ENCODE measurements at places on chromosomes 16 and 17.
A peak's percentile ranks its signal among the peaks of the same experiment; 100 is the strongest.

- H3K27ac ChIP-seq, result peak overlapping the region; percentile 90
- peak overlapping the region; percentile 70 for H3K4me3 ChIP-seq
- DNase-seq, result no peak
- no peaks in the 10 kb centered on the region for H3K27me3 ChIP-seq
Measured at GRCh38 chr17:40319651-40320540, 10.9 kb downstream of the RARA start.

DNA sequence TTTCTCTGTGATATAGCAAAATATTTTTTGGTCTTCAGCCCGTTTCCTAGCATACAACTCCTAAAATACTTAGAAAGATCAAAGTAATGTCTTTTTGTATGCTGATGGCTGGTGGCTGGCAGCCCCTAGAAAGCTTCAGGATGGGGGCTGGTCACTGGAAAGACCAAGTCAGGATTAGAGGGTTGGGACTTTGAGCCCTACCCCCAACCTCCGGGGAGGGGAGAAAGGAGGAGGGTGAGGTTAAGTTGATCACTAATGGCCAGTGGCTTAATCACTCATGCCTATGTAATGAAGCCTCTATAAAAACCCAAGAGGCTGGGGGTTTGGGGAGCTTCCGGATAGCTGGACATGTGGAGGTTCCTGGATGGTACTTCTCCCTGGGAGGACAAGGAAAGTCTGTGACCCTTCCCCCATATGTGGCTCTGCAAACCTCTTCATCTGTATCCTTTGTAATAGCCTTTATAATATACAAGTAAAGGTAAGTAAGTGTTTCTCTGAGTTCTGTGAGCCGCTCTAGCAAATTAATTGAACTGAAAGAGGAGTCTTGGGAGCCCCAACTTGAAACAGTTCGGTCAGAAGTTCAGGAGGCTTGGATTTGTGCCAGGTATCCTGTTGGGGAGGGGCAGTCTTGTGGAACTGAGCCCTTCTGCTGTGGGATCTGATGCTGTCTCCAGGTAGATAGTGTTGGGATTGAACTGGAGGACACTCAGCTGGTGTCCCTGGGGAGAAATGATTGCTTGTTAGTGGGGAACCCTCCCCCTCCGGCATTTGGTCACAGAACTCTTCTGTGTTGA, 3.5 kb downstream of the SLC7A6 start:
- DNase-seq, result no peak
- no peaks in the 10 kb centered on the region for H3K27me3 ChIP-seq
- H3K36me3 ChIP-seq, result no peaks in the 10 kb centered on the region

GRCh38 chr16:56611281-56611833, 3.0 kb downstream of the MT2A start:
- no peaks in the 10 kb centered on the region for H3K36me3 ChIP-seq
- H3K27me3 ChIP-seq, result no peaks in the 10 kb centered on the region
- H3K27ac ChIP-seq, result peak overlapping the region; percentile 92
- peak; percentile 95 for DNase-seq

DNA sequence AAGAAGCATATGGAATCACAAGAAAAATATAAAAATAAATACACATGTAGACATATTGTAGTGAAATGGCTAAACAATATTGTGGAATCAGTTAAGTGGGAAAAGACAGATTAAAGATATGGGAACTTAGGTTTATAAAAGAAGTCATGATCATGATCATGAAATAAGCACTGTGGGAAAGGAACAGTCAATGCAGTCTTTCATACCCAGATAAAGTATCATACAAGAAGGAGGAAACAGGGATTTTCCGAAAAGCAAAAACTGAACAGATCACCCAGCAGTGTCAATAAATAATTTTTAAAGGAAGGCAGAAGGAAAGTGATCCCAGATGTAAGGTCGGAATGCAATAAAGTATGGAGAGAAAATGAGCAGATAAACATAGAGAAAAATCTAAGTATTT, 71.6 kb downstream of the NETO2 start:
- no peaks in the 10 kb centered on the region for H3K36me3 ChIP-seq
- no peak overlapping the region for H3K4me3 ChIP-seq
- H3K27me3 ChIP-seq, result no peaks in the 10 kb centered on the region

DNA sequence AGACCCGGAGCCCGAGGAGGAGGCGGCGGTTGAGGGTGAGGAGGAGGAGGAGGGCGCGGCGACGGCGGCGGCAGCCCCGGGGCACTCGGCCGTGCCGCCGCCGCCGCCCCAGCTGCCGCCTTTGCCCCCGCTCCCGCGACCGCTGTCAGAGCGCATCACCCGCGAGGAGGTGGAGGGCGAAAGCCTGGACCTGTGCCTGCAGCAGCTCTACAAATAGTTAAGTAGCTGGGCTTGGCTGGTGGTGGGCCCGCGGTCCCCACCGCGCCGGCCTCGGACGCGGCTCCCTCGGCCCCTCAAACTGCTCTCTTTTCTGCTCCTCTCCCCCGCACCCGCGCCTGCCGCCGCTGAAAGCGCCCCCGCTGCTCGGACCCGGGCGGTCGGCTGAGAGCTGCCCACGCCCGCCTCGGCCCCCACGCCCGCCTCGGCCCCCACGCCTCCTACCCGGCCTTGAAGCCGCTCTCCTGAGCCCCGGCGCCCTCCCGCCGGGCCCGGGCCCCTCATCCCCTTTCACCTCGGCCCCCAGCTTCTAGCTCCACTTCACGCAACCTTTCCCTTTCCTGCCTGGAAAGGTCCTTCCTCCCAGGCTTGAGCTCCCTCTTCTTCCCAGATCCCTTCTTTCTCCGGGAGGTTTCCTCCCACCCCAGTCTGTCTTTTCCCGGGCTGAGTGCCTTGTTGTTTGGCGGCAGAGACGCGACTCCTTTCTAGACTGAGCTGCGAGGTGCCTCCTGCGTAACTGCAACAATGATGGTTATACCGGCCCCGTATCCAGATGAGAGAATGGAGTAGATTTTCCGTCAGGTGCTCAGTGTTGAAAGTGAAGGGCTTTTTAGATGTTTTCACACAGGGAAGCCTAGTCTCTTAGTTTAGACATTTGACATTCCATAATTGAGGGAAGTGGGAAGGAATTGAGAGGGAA, 850 bp downstream of the PPM1E start:
- H3K36me3 ChIP-seq, result no peaks in the 10 kb centered on the region
- no peaks in the 10 kb centered on the region for H3K4me1 ChIP-seq
- H3K4me3 ChIP-seq, result peak overlapping the region; percentile 57
